ENCODE measurements at places on chromosomes 3 and 15.

DNA sequence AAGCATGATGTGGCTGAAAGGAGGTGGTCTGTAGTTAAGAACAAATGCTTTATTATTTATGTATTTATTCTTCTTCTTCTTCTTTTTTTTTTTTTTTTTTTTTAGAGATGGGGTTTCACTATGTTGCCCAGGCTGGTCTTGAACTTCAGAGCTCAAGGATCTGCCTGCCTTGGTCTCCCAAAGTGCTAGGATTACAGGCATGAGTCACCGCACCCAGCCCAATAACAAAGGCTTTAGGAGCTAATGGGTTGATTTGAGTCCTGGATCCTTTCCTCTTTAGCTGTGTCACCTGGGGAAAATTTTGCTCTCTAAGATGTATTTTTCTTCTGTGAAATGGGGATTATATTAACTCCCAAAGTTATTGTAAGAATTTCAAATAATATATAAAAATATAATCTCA is 168.8 kb downstream of the PEX5L start:
- no peak for DNase-seq

- no peak for DNase-seq
Measured at GRCh38 chr3:192449036-192449435, 278.3 kb downstream of the FGF12 start.

GRCh38 chr3:107085261-107085660 is 292.0 kb upstream of the CCDC54 start:
- DNase-seq: no peak

DNA sequence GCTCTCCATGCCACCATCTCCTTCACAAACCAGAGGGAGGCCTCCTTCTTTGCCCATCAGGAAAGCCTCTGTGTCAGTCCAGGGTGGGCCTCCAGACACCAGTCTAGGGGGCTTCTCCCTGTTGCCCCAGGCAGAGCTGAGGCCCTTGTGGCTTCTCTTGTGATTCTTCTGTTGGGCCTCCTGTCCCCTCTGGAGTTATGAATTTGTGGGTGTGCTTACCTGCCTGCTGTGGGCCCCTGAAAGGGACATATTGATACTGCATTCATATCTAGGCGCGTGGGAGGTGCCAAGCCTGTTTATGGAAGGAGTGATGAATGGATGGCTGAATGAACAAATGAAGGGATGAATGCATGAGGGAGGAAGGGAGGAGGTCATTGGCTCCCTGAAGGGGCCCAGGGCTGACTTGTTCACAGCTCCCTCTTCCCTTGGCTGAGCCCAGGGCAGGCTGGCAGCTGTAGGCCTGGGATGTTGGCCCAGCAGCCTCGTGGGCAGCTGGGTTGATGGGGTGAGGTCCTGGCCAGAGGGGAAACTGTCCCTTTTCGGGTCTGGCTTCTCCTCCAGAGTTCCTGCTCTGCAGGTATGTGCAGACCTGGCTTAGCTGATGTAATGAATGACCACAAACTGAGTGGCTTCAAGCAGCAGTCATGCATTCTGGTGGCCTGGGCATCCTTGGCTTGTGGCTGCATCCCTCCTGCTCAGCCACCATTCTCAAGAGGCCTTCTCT is 195.4 kb downstream of the GOLGA6L6 start:
- no peak for DNase-seq

GRCh38 chr15:48466820-48467219 is 135.6 kb downstream of the DUT start:
- DNase-seq: no peak

GRCh38 chr3:150589759-150590158 is 13.4 kb upstream of the SELENOT start:
- no peak for DNase-seq

GRCh38 chr3:186458306-186459107 is 85.7 kb downstream of the CRYGS start:
- no peak for DNase-seq

GRCh38 chr15:87523516-87523915 is 733.0 kb downstream of the NTRK3 start:
- no peak for DNase-seq

GRCh38 chr15:64695561-64695992 is 79.8 kb downstream of the RBPMS2 start:
- no peak for DNase-seq

DNA sequence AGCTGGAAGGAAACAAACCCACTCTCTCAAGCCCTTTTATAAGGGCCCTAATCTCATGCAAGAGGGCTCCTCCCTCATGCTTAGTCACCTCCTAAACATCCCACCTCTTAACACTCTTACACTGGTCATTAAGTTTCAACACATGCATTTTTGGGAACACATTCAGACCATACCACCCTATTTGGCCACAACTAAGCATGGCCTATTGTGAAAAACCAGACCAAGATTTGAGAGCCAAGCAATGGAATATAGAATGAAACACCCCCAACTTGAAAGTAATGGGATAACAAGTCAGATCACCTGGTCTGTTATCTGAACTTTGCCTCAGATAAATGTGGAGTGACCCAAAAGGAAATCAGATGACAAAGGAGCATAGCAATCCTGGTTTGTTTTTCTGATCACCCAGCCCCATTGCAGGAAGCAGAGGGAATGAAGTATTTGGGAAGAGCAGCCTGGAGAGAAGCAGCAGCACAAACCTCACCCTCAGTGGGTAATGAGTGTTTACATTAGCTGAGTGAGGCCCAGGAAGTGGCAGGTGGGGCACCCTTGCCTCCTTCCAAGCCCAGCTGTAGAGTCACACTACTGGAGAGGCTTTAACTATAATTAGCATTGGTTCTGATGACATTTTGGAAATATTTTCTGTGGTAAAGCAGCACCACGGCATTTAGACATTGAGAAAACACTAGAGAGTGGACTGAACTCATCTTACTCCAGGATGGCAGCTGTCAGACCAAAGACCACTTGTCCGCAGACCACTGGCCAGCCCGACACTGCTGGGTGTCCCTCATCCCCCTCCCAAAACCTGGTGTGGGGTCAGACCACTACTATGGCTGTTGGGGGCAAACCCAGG is 48.8 kb upstream of the PRTG start:
- peak; percentile 58 for DNase-seq

GRCh38 chr3:113219605-113220300 is 8.4 kb downstream of the BOC start:
- no peak for DNase-seq

DNA sequence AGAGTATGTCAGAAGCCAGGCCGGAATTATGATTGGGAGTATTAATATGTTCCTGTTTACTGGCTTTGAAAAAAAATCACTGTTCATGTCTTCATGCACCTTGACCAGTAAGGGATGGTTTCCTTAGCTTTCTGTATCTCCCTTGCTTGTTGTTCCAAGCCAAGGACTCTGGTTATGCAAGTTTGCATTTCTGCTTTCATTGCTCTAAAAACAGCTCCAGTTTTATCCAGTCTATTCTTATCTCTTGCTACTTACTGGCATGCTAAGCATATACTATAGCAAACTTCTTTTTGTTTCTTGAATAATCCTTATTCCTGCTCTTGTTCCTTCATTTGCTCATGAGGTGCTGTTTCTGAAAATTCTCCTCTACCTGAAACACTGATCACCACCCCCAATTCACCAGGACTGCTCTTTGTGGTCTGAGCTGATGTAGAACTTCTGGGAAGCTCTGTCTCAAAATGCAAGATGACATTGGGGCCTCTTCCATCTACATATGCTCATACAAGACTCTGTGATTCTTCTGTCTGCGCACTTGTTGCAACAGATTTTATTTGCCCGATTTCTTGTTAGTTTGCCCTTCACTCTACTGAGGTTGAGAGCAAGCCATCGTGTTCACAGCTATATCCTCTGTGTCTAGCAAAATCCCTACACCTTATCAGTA is 173.0 kb downstream of the EBLN2 start:
- DNase-seq: no peak

DNA sequence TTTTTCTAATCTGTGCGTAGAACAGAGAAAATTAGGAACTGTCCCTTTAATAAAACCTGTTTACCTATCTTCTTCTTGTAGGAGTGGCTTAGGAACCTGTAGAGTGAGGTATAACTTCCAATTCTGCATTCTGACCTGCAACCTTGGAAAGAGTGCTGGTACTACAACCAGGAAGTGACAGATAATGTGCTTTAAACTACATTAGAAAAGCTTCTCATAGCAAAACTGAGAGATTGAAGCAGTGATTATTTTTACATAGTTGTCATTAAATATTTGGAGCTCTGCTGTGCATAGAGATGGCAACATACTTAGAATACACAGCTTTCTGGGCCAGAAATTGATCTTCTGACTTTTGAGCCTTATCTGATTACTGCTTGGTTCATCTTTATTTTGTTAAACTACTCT is 50.4 kb upstream of the ZDHHC23 start:
- DNase-seq: no peak

DNA sequence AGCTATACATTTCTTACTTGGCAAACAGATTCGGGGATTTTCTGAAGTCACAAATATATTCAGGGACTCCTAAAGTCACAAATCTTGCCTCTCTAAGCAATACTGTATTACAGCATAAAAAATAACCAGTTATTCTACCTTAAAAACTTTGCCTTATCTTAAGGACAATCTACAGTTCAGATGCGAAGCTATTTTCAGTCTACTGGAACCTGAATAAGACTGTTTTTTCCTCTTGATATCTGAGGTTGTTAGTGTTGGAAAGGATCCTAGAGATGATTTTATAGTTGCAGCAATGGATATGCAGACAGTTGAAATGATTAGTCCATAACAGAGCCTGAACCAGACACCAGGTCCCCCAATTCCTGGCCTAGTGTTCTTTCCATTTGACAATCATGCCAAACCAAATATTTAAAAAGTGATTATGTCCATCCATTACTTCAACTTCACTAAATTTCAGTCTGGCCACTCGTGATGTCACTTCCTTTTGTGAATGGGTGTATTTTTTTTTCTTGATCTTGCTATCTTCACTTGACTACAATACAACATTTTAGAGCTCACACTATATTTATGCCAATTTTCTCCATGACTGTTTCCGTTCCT is 1.8 kb downstream of the HDGFL3 start:
- DNase-seq: peak; percentile 10

DNA sequence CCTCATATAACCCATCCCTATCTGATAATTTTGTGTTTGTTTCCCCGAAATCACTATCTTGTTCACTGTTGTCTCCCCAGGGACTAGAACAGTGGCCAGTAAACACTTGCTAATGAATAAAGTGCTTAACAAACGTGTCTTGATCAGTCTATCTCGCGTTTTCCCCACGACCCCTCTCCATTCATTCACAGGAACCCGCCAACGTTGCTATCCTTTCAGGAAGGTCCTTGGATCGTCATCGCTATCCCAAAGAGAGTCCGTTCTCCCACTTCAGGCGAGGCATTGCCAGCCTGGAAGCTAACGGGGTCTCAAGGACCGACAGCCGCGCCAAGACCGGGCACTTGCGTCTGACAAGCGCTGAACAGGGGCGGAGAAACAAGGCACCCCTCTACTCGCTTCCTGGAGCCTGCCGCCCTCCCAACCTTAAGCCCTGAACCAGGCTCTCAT is 344 bp downstream of the LINS1 start:
- DNase-seq: no peak

DNA sequence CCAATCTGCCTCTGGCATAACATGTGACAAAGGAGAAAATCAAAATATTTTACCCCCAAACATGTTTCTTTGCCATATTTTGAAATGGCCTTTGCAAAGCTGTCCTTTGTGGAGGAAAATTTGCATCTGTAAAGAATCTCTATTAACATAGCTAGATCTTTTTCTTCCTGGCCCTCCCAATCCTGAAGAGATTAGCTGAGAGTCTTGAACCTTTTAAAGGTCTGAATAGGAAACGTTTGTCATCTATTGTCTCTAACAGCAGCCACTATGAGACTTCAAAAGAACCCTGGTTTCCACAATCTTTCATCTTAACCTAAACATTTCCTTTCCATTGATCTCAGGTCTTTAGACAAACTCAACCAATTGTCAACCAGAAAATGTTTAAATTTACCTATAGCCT is 520.9 kb upstream of the TGFBR2 start:
- no peak for DNase-seq

DNA sequence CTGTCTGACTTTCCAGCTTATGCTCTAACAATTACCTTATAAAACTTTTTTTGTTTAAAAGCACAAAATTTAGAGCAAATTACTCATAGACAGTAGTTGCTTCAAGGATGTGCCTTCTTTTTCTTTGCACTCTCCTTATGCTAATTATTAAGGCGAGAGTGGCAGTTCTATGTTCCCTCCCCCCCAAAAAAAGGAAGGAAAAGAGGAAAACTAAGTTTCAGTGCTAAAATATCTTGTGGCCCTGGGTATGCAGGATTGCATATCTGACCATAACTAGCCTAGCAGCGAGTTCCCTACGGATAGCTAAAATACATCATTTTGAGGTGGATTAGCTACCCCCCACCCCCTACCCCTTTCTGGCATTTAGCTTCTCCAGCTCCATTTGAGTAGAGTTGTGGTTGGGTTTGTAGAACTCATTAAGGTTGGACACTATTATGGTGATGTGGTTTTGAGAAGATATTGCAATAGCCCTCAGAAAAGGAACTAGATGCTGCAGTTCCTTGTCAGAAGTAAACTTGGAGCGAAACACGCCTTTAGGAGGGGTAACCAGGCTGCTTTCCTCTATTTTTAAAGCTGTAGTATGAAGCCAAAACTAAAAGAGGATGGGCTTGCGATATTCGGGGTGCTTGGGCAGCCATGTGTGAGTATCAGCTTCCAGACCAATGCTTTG is 174.6 kb downstream of the AKAP13 start:
- DNase-seq: no peak

GRCh38 chr15:43420435-43420834 is 49.5 kb downstream of the TUBGCP4 start:
- DNase-seq: no peak

- DNase-seq: no peak
Measured at GRCh38 chr15:98151096-98151495, 190.6 kb downstream of the ARRDC4 start.

DNA sequence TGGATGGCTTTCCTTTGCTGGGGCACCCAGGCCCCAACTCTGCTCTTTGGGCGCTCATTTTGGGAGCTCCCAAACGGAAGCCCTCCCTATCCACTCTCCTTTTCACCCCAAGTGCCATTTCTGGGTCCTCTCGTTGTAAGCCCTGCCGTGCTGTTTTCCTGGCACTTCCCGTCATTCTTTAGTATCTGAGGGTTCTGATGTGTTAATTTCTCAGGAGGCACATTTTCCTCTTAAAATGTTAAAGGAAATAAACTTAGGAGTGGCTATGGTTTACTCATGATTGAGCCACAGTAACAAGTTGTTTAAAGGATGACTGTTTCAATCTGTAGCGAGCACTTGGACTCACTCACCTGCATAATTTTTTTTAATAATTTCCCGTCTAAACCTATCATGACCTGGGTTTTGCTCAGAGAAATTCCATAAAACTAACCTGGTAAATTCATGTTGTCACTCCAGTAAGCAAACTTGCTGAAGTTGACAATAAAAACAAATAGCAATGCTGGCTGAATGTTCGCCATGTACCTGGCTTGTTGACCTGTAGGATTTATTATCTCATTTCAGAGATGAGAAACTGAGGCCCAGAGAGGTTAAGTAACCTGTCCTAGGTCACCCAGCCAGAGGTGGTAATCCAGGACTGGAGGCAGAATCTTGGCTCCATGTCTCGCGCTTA is 10.6 kb downstream of the ALDH1A3 start:
- DNase-seq: no peak

DNA sequence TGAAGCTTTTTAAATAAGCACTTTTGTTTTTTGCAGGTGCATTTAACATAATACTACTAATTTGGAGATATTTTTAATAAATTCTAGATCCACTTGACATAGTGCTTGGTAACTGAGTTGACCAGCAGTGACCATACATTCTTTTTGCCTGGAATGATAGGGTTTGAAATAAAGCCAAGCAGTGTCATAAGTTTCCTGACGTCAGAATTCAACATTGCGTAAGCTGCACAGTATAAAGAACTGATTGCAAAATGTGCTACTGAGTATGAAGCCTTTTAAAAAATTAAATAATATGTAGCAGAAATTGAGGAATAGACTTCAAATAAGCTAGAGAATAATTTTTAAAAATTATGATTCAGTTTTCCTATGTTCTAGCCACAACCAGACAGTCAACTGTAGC is 454.6 kb upstream of the ARPP21 start:
- no peak for DNase-seq

Data from AG08395 (cell line).